ENCODE measurements at places on chromosomes 13 and 19. TPM values are rescaled to one million over a fixed set of nuclear protein-coding genes. Genes with fewer than 3 reads are reported as not detected.
A peak's percentile ranks its signal among the peaks of the same experiment; 100 is the strongest.

GRCh38 chr13:24459234-24459633 lies 53.3 kb downstream of the PARP4 start:
- DNase-seq: no peak

- no peak for DNase-seq
Observed at GRCh38 chr13:37485756-37486155, 112.8 kb downstream of the POSTN start.

DNA sequence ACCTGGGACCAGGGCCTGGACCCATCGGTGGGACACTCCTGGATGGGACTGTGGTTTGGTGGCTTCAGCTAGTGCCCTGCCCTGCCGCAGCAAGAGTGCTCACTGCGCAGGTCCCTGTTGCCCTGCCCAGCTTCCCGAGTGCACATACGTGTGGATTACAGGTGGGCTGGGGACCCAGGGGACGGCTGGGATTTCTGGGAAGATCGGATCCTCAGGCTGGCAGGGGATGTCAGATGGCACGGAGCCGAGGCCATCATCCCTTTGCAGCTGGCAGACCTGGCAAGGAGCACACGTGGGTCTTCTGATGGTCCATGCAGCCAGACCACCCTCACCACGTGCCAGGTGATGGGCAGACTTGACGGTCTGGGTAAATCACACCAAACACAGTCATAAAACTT lies 69.3 kb downstream of the CHST8 start:
- DNase-seq: no peak

- DNase-seq: no peak
Observed at GRCh38 chr13:107518780-107519179, 696.6 kb downstream of the LIG4 start.

DNA sequence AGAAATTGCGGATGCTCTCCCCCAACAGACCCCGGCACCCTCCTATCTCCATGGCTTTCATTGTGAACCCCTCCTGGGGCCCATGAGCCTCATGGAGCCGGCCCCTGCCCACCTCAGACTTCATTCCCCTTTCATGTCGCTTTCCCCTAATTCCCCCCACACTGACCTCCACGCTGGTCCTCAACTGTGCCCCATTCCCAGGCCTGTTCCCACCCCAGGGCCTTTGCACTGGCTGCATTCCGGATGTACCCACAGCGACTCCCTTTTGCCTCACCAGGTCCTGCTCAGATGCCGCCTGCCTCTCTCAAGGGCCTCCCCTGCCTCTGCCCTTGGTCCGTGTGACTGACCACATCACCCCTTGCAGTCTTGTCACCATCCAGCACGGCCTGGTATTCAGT lies 13.3 kb downstream of the SLC27A1 start:
- no peak for DNase-seq

GRCh38 chr13:68199271-68199670 lies 969.1 kb upstream of the PCDH9 start:
- no peak for DNase-seq

DNA sequence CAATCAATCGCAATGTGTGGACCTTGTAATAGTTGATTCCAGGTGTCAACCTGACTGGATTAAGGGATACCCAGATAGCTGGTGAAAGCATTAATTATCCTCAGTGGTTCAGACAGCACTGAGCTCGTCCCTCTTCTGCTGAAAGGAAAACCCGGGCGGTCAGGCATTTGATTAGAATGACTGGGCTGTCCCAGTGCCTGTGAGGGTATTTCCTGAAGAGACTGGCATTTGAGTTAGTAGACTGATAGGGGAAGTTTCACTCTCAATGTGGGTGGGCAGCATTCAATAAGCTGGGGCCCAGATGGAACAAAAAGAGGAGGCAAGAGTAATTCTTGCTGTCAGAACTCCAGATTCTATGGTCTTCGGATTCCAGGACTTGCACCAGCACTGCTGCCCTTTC lies 31.9 kb downstream of the KPNA3 start:
- no peak for DNase-seq

- DNase-seq: peak; percentile 93
Observed at GRCh38 chr19:16143399-16144215, at the start of gene HSH2D. HSH2D (plus strand) TSS chr19:16143685; CDS start chr19:16148751, 5,066 bp downstream.

Gene KLK2
- not detected for total RNA-seq

Measured in Right ventricle myocardium inferior (tissue), 1 donor.